ENCODE measurements at places on chromosomes 16 and 17.

GRCh38 chr16:74923766-74924460 is 61.0 kb downstream of the WDR59 start:
- DNase-seq = no peak

GRCh38 chr17:6683081-6683684 is 30.0 kb downstream of the SLC13A5 start:
- no peak for DNase-seq

DNA sequence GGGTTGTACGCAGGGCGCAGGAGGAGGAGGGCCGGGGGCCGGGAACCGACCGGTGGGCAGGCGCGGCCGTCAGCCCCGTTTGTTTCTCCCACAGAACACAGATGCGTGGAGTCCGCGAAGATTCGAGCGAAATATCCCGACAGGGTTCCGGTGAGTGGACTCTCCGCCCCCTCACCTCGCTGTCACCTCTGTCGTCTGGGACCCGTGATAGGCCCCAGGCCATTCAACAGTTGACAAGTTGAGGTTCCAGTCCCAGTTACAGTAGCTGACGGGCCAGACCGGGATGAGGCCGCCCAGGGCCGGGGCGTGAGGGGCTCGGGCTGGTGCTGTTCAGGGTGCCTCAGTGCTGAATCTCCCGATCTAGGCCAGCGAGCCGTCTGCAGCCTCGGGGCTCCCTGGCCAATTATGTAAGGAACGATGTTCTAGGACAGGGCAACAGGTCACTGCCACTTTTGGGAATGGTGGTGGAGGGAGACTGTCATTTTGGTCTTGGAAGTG is 628 bp downstream of the GABARAPL2 start:
- DNase-seq = no peak

- DNase-seq = no peak
Measured at GRCh38 chr17:12952012-12952411, 65.8 kb downstream of the ELAC2 start.

- DNase-seq = no peak
Measured at GRCh38 chr16:87603684-87604633, 1.7 kb downstream of the JPH3 start.

GRCh38 chr16:63890081-63890480 is 1231.8 kb downstream of the CDH11 start:
- DNase-seq = no peak

DNA sequence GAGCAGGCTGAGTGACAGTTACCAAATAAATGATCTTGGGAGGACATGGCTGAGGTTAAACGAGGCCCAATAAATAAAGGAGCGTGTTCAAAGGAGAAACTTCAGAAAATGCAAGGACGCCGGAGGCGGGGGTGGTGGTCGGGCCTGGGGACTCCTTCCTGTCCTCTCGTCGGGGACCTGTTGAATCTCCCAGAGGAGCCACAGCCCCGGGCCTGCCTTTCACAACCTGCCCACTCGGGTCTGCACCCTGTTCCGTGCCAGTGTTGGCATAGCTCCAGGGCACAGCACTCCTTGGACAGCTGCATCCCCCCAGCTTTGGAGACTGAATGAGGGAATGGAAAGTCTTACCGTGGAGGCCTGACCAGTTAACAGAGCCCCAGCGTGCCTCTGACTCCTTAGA is 8.1 kb upstream of the TBX4 start:
- no peak for DNase-seq
